Ovary (tissue), 10 donors: ENCODE measurements at places on chromosomes 3 and 15. TPM values are rescaled to one million over a fixed set of nuclear protein-coding genes. Genes with fewer than 3 reads are reported as not detected.

Gene NKTR
- 61.5 TPM for polyA plus RNA-seq

Gene RAB6B
- 9.1 TPM for polyA plus RNA-seq

Gene ASB14
- polyA plus RNA-seq = not detected

Gene EFCC1
- 11.2 TPM for polyA plus RNA-seq

Gene SLC22A13
- polyA plus RNA-seq = not detected

Gene RNF168
- polyA plus RNA-seq = 8.6 TPM

Gene TMEM212
- not detected for polyA plus RNA-seq

Gene PTPRG
- 47.7 TPM for polyA plus RNA-seq

Gene TRPM1
- polyA plus RNA-seq = not detected

Gene IFT57
- polyA plus RNA-seq = 32.6 TPM

Gene C2CD4A
- polyA plus RNA-seq = 0.02 TPM

Gene NT5DC2
- 46.6 TPM for polyA plus RNA-seq

Gene LARP6
- polyA plus RNA-seq = 23.6 TPM

Gene GNAT1
- not detected for polyA plus RNA-seq

Gene CCDC13
- polyA plus RNA-seq = 0.75 TPM

Gene ZBED2
- polyA plus RNA-seq = 0.15 TPM

Gene GOLGA8M
- 1.4 TPM for polyA plus RNA-seq

Gene SPATA12
- 0.02 TPM for polyA plus RNA-seq

Gene SENP2
- 16.0 TPM for polyA plus RNA-seq
